ENCODE measurements at places on chromosomes 12 and 14.
A peak's percentile ranks its signal among the peaks of the same experiment; 100 is the strongest.

- no peak for DNase-seq
Measured at GRCh38 chr14:104184506-104184905, 46.1 kb downstream of the KIF26A start.

DNA sequence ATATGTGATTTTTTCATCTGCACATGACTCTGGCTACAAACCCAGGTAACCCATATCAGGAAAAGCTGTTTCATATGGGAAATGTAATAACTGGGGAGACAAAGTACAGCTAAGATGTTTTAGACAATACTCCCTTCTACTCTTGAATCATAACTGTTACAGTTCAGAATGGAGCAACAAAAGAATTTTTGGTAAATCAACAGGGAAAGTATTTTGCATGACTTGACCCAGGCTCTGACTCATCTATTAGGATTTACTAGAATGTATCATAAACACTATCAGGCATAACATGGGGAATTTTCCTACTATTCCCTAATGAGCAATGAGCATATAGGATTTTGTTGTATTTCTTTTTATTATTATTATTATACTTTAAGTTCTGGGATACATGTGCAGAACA lies 553.0 kb downstream of the SLC16A7 start:
- DNase-seq: no peak

DNA sequence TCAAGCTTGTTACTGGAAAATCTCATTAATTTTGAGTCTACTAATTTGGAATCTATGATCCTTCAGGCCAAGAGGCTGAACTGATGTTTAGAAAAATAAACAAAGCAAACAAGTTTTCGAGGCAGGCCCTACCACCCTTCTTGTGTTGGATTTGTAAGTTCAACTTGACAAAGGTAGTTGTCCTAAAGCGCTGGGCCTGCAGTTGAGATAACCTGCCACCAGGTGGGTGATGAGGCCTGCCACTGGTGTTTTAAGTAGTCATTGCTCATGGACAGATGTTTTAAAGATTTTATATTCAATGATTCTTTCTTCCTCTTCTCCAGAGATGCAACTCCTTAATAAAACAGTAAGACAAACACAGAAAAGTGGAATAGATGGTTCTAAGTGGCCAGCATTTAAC lies 19.4 kb downstream of the ACVRL1 start:
- peak; percentile 55 for DNase-seq

GRCh38 chr14:23670481-23670880 lies 34.3 kb downstream of the DHRS2 start:
- no peak for DNase-seq

DNA sequence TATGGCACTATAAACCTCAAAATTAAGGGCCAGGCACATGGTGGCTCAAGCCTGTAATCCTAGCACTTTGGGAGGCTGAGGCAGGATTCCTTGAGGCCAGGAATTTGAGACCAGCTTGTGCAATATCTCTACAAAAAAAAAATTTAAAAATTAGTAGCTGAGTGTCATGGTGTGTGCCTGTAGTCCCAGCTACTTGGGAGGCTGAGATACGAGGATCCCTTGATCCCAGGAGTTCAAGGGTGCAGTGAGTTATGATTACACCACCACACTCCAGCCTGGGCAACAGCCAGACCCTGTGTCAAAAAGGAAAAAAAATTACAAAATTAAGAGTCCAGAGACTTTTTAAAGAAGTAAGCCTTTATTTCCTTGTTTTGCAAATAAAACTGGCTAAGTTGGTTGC lies 1.8 kb upstream of the GCN1 start:
- DNase-seq: no peak

DNA sequence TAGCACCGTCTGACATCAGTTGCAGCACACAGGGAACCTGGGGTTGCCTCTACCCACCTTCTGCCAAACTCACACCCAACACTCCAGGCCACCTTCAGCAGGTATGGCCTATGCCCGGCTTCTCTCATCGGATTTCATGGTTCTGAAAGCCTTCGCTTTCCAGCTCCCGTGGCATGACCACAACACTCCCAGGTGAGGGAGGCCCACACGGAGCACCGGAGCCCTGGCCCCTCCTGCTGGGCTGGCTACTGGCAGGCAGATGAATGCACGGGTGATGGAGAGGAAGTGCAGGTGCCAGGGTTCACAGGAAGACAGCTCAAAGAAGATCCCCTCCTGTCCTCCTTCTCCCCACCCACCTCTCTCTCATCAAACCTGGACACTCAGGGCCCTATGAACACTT lies 37.2 kb downstream of the CACNA2D4 start:
- DNase-seq: no peak

DNA sequence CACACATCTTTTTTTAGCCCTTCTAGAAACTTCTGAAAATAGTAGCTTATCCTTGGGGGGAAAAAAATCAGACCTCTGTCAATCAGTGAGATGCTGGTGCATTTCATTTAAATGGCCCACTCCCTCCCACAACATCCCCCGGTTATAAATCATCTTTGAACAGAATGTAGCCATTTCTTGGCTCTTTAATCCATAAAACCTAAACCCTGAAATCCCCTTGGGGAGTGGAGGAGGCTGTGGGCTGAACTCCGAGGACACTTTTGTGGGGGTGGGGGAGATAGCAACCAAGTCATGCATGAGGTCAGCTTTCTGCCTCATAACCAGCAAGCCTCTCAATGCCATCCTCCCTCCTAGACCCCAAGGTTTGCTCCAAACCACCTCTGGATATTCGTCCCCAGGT lies 21.0 kb downstream of the HRK start:
- DNase-seq: no peak

DNA sequence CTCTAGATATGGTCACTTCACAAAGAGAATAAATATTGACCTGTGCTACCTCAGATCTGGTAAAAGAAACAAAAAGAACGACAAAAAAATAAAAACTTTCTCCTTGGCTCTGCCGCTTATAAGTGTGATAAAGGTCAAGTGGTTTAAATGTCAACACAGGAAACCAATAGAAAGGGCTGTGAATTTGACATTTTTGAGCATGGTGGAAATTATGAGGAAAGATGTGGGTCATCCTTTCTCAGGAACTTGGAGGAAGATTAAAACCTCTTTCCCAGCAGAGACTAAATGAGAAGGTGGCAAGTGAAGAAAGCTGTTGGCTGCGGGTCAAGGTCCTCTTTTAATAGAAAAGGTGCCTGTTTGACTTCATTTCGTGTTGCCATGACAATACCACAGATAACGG lies 28.2 kb downstream of the TESPA1 start:
- DNase-seq: no peak

DNA sequence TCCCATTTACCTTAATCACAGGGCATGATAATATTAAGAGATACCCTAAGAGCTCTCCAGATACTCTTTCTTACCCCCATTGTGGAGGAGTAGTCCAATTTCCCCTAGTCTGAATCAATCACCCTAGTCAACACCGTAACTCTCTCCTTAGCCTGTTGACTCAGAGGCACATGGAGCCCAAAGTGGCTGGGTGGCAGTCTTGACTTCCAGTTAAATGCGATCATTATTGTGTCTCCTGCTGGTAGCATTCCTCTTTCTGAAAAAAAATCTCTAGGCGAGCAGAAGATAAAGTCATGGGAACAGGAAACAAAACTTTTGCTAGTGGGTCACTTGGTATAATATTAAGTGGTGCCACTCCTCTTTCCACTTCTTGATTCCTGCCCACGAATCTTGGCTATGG lies 46.4 kb downstream of the EMP1 start:
- no peak for DNase-seq

DNA sequence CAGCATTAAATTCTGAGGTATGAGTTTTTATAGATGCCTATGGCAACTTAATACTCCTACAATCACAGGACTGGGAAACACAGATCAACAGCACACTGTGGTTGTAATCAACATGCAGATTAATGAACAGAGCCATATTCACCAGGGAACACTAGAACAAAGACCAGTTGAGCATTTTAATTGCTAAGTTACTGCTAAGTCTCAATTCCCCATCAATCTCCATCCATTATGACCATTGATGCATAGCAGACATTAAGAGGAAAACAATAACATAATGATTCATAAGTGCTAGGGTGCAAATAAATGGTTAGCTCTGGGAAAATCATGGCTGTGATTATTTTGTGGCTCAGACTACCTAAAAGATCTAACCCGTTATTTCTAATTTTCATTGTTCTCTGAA lies 505.6 kb downstream of the TRHDE start:
- no peak for DNase-seq

DNA sequence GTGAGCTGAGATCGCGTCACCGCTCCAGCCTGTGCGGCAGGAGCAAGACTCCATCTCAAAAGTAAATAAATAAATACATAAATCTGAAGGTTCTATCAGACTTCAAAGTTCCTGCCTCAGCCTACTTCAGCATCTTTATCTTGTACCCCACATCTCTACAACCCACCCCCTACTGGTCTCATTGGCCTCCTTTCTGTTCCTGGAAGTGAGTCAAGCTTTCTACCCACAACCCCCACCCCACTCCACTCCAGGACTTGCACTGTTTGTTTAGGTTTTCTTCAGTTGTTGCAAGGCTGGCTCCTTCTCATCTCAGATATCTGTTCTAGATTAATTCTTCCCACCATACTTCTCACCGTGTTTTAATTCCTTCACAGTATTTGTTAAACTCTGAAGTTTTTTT lies 714 bp upstream of the PSMC6 start:
- DNase-seq: no peak

DNA sequence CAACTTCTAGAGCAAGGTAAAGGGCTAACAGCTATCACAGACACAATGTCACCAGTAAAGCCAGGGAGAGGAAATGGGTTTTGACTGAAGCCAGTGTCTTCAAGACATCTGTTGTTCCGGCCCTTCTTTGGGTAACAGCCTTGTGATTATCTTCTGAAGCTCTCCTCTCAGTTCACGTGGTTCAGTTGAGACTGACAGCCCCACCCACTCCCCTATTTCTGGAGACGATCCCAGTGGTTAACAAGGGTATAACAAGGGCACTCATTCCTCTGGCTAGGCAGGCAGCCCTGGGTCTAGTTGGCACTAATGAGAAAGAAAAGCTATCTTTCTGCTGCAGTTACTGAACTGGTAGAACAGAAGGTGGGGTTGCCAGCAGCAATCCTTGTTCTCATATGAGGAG lies 6.9 kb downstream of the GNPTAB start:
- DNase-seq: peak; percentile 72

- DNase-seq: peak; percentile 98
Measured at GRCh38 chr14:24135834-24136683, at the start of gene PSME1. PSME1 (plus strand) TSS chr14:24136194; CDS start chr14:24136263, 69 bp downstream.

DNA sequence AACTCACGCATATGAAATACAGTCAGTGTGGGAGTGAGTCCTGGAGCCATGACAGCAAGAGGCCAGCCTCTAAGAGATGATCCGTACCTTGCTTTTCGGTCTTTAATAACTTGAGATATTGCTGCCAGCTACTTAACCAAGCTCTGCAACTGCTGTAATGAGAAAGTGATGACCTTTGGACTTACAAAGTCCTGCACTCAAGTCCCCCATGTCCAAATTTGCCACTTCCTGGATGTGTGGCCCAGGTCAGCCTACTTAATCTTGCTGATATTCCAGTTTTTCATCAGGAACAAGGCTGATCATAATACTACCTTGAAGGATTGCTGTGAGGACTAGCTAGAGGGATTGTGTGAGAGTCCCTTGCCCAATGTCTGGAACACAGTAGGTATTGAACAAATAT lies 33.8 kb upstream of the DUSP6 start:
- no peak for DNase-seq

GRCh38 chr14:58501214-58501816 lies 73.8 kb downstream of the KIAA0586 start:
- DNase-seq: peak; percentile 27

- no peak for DNase-seq
Measured at GRCh38 chr12:52356031-52356761, 11.1 kb downstream of the KRT85 start.

GRCh38 chr14:73809391-73809790 lies 42.2 kb upstream of the PTGR2 start:
- no peak for DNase-seq

Measured in GM13977 (cell line).